Activated CD4-positive, alpha-beta T cell treated with anti-CD3 and anti-CD28 coated beads, Interleukin-2, amount 50 U/mL, for 16 hours (primary cell): ENCODE measurements at places on chromosomes 3 and 15.
A peak's percentile ranks its signal among the peaks of the same experiment; 100 is the strongest.

DNA sequence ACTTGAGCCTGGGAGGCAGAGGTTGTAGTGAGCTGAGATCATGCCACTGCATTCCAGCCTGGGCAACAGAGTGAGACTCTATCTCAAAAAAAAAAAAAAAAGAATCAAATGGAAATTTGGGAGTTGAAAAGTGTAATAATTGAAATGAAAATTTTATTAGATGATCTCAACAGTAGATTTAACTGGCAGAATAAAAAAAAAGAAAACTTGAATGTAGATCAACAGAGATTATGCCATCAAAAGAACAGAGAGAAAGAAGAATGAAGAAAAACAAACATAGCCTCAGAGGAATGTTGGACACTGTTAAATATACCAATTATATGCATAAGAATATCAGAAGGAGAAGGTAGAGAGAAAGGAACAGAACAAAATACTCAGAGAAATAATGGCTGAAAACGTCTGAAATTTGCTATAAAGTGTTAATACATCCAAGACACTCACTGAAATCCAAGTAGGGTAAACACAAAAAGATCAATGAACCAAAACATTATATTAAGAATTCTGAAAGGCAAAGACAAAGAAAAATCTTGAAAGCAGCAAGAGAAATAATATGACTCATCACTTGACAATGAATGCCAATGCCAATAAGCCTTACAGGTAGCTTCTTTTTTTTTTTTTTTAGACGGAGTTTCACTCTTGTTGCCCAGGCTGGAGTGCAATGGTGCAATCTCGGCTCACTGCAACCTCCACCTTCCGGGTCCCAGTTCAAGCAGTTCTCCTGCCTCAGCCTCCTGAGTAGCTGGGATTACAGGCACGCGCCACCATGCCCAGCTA, 14.6 kb upstream of the ELP6 start:
- DNase-seq, result no peak

GRCh38 chr15:74461847-74462511, 1.0 kb upstream of the UBL7 start:
- DNase-seq, result no peak

- no peak for DNase-seq
These were observed 25.9 kb downstream of the PLD1 start for GRCh38 chr3:171784387-171784786.

GRCh38 chr3:193330555-193331204, 47.9 kb downstream of the ATP13A5 start:
- no peak for DNase-seq

GRCh38 chr3:15521573-15521965, at the start of gene COLQ:
COLQ (minus strand) TSS chr3:15521706; CDS start chr3:15521625, 81 bp downstream.
- DNase-seq, result no peak

GRCh38 chr3:168427835-168428475, 332.2 kb upstream of the GOLIM4 start:
- no peak for DNase-seq

GRCh38 chr3:107740992-107741896, 218.5 kb downstream of the BBX start:
- no peak for DNase-seq

GRCh38 chr3:124498891-124499290, 231.4 kb upstream of the UMPS start:
- no peak for DNase-seq

DNA sequence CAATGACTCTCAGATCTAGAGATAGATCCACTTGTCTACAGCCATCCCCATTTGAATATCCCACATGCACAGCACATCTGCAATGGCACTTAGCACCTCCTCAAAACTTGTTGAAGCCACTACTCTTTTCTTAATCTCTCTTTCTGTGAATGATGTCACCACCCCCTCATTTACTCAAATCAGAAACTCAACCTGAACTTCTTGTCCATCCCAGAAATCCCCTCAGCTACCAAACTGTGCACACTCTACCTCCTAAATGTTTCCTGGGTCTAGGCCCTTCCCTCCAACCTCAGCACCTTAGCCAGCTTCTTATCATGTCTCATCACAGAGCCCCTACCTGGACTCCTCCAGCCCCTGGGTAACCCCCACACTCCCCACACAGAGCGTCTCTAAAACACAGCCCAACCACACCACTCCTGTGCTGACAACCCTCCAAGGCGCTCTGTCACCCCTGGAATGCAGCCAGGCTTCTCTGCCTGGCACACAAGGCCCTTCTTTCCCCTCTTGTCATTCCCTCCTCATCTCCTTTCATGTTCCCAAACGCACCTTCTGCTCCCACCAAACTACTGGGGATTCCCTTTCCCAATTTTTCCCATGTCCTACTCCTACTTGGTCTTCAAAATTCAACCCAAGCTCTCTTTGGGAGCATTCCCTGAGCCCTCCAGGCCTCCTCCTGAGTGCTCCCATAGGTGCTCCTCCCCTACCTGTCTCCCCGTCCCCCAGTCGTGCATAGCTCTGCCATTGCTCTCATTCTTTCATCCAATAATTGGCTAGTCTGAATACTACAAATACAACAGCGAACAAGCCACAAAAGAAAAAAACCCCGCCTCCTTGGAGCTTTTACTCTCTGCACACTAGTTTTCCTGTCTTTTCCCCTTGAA, 39.8 kb upstream of the ZBTB38 start:
- DNase-seq, result peak; percentile 47

DNA sequence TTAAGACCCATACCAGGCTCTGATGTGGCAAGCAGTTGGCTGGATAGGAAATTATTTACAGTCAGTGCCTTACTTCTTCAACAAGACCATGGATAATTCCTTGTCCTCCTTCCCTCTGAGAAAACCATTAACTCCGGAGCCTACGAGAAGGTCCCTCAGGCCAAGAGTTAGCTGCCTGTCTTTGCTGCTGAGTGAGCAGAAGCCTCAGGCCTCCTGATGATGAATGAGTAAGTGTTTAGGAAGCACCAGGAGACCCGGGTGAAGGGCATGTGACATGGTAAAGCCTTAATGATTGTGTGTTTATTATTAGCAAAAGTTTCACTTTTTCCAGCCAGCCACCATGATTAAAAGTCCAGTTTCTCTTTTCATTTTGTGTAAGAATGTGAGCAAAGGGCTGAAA, 174.9 kb upstream of the TOPAZ1 start:
- DNase-seq, result no peak

- peak; percentile 86 for DNase-seq
These were observed 40.5 kb downstream of the CCNL1 start for GRCh38 chr3:157119369-157119951.

GRCh38 chr3:31815006-31815405, 166.1 kb downstream of the OSBPL10 start:
- no peak for DNase-seq

DNA sequence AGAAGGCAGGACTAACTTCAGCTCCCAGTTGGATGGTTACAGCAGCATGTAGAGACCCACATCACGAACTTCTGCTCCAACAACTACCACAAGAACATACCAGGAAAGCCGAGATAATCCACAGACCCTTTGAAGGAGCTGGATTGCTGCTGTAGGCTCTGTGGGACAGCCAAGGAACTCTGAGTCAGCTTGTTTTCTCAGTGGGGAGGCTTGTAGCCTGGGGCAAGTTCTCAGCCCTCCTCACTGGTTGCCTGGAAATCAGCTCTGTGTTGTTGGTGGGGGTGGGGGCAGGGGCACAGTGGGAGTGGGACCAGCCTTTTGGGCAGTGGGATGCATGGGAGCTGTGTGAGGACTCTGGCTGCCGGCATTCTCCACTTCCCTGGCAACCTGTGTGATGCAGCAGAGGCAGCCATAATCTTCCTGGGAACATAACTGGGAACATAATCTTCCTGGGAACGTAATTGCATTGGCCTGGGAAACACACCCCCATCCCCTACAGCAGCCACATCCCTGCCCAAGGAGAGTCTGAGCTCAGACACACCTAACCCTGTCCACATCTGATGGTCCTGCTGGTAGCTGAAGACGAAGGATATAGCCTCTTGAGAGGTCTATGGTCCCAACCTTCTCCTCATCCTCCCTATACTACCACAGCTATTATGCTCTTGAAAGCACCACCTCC, 153.1 kb downstream of the PEAK1 start:
- DNase-seq, result no peak

DNA sequence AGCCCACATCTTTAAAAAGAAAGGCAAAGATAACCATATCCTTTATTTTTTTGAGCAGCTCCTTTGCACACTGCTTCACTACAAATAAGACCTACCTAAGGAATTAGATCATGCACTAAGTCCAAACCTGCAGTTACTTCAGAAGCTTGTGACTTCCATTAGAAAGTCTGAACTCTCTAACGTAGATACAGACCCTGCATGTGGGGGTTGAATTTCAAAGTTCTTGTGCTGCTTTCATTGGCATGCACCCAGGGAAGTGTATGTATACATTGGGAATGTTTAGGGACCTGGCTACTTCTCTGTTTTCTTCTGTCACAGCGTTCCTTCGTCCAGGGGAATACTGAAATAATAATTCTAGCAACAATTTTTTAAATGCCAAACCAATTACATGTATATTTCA, 185.2 kb upstream of the IL12A start:
- DNase-seq, result no peak

- no peak for DNase-seq
These were observed 210.2 kb downstream of the TJP1 start for GRCh38 chr15:29612096-29612495.

- DNase-seq, result no peak
These were observed 223.0 kb upstream of the MCTP2 start for GRCh38 chr15:94008104-94009074.

DNA sequence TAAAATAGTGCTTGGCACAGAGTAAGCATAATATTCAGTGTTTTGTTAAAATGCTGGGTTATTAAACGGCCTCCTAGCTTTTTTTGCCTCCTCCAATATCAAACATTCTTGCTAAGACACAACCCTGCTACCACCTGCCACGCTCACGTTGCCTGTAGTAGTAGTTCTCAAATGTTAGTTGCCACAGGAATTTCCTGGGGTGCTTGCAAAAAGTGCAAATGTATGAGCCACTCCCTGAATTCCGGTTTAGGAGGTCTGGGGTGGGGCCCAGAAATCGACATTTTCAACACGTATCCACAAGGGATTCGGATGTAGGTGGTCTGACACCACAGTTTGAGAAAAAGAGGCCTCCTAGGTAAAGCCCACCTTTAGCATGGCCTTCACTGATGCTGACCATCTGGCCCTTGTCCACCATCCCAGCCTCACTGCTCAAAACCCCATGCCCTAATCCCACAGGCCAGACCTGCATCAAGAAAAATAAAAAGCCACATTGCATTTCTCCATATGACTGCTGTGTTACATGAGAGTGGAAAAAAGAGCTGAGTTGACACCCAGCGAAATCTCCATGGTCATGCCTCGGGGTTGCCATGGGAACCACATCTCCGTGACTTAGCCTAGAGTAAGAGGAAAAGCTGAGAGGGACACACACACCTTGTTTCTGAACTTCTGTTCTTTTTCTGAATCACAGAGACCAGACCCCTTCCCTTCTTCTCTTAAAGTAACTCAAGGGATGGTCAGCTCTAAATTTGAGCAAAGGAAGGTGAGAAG, 116.4 kb upstream of the HES1 start:
- peak; percentile 3 for DNase-seq

DNA sequence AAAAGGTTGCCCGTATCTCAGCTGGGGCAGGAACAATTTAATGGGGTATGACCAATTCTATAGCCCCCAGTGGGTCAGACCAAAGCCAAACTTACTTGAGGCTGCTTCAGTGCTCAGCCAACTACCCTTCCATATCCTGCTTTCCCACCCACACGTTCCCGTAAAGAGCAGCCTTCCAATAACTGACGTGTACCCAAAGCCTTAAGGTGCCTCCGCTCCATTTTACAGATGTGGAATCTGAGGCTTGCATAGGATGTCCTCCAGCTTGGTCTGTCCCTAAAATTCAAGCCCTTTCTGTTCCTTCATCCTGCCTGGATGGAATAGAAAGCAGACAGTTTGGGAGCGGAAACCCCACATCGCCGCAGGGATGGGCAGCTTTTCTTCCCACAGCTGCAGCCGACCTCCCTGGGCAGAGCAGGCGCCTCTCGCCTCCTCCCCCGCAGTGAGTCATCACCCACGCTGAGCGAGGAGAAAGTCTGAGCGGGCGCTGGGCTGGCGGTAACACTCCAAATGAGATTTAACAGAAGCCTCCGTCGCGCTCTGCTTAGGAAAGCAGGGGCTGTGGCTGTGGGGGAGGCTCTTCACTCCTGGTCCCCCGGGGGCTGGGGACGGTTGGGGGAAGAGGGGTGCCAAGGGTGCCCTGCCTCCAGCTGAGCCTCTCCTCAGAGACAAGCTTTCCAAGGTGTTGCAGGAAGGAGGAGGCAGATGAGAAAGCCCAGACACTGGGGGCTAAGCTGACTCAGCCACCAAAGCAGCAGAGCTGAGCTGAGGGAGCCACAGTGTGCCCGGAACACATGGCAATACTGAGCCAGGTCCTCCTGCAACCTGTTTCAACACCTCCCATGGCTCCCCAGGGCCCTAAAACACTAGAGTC, 57.8 kb upstream of the HRH1 start:
- peak; percentile 72 for DNase-seq

DNA sequence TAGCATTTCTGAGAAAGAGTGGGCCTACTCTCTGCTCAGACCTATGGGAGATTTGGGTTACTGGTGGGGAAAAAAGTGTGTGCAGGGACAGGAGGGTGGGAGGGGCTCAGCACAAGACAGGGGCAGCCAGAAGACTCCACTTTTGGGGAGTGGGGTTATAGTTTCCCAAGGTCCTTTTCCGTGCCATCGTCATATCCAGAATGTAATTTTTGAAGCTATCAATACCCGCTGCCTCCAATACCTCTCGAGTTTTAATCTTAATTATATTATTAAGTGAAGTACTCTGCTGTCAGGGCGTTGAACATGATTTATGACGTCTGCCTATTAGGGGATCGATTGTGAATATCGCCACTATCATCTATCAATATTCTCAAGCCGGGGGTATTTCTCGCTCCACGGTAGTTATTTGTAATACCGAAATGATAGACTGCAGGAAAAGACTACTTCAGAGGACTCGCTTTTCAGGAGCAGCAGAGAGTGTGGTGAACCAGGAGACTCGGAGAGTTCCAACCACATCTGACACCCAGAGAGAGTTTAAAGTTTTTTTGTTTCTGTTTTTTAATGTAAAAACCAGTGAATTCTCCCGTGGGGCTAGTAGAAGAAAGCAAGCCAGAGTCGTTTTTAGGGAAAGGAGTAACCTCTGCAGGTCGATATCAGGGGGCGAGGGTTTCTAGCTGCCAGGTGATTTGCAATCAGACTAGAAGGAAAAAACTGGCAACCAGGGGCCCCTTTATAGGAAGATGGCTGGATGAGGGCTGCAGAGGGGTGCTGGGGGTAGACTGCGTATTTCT, 20.6 kb downstream of the NR2F2 start:
- no peak for DNase-seq

DNA sequence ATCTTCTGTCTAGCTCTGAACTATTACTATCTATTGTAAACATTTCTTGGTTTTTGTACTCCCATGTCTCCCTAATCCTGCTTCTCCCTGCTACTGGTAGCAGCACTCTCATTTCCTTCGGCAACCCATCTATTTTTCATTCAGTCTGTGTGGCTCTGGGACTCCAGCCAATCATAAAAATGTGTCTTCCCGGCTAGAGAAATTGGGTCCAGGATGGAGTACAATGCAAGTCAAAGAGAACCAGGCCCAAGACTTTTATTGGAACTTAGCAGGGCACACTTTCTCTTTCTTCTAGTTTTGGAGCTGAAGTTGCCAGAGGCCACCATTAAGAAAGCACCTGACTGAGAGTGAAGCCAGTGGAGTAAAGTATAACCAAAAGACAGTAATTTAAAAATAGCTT, 22.8 kb upstream of the ARHGEF26 start:
- DNase-seq, result no peak

GRCh38 chr3:48528754-48529153, 24.8 kb upstream of the SHISA5 start:
- DNase-seq, result no peak

- DNase-seq, result no peak
These were observed 20.9 kb upstream of the IL1RAP start for GRCh38 chr3:190492966-190493365.
